Ovary (tissue), 10 donors: ENCODE measurements at places on chromosomes 4 and X. TPM values are rescaled to one million over a fixed set of nuclear protein-coding genes. Genes with fewer than 3 reads are reported as not detected.

GRCh38 chr4:76960014-76960413, 10.5 kb downstream of the SEPTIN11 start:
- peaks cover 1% of the 10 kb centered on the region for H3K4me1 ChIP-seq
- no peak overlapping the region for H3K27ac ChIP-seq
- no peak for DNase-seq
- no peaks in the 10 kb centered on the region for H3K27me3 ChIP-seq
- H3K4me3 ChIP-seq = no peak overlapping the region

DNA sequence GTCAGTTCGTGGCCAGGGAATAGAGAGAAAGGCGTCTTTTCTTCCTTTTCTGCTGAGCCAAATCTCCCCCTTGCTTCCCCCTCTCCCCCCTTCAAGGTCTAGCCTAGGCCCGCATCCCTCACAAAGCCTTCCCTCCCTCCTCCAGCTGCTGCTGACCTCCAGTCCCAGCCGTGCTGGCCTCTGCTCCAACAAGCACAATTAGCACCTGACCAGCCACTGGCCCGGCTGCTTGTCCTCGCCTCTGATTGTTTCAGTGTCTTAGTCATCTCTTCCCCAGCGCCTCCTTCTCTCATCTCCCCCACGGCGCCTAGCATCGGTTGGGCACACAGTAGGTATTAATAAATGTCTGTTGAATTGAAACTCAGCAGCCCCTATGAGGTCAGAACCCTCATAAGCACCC, 4.2 kb downstream of the ELF4 start:
- H3K27ac ChIP-seq = peak overlapping the region; percentile 49
- no peaks in the 10 kb centered on the region for H3K36me3 ChIP-seq
- H3K27me3 ChIP-seq = no peaks in the 10 kb centered on the region
- H3K4me1 ChIP-seq = peaks cover 5% of the 10 kb centered on the region

DNA sequence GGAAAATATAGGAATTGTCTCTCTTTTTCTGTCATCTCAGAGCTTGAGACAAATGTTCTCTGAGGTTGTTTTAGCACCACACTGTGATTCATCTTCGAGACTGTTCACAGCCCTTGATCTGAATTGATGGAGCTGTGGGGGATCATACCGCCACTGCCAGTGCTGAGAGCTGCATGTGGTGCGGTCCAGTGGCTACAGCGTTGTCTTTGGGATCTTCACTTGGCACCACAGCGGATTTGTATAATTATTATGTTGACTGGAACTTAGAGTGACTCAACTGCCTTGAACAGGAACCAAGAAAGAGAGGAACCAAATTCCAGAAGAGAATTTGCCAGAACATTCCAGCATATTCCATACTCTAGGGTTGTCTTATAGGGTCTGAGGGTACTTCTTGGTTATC, 29.1 kb downstream of the TBL1X start:
- no peaks in the 10 kb centered on the region for H3K36me3 ChIP-seq
- H3K4me3 ChIP-seq = no peak overlapping the region
- H3K27me3 ChIP-seq = no peaks in the 10 kb centered on the region
- H3K27ac ChIP-seq = no peak overlapping the region
- H3K4me1 ChIP-seq = peaks cover 1% of the 10 kb centered on the region

GRCh38 chr4:123469245-123469644, 72.7 kb downstream of the SPRY1 start:
- H3K27me3 ChIP-seq = no peaks in the 10 kb centered on the region
- H3K27ac ChIP-seq = no peak overlapping the region
- no peak for DNase-seq
- H3K4me1 ChIP-seq = no peaks in the 10 kb centered on the region
- no peaks in the 10 kb centered on the region for H3K36me3 ChIP-seq

DNA sequence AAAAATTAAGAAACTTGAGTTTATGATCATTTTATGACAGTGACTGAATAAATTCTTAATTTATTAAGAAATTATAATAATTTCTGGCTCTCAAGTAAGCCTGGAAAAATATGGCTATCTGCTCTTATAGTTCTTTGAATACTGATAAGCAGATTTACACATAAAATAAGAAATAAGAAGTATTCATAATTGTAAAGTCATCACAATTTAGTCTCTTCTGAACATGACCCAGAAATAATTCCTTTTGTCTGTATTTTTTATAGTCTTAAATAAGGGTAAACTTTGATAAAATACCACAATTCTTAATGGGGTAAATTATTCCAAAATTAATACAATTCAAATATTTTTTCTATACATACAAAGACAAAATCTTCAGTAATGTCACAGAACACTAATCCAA, 72.7 kb downstream of the ANKRD17 start:
- H3K4me1 ChIP-seq = no peaks in the 10 kb centered on the region
- H3K36me3 ChIP-seq = no peaks in the 10 kb centered on the region
- no peak overlapping the region for H3K4me3 ChIP-seq
- DNase-seq = no peak

DNA sequence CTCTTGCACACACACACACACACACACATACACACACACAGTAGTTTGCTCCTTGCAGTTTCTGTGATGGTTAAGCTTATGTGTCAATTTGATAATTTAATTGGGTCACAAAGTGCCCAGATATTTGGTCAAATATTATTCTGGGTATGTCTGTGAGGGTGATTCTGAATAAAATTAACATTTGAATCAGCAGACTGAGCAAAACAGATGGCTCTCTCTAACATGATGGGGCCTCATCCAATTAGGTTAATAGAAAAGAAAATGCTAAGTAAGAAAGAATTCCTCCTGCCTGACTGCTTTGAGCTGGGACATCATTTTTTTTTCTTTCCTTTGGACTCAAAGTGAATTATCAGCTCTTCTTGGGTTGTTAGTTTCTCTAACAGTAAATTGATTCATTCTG, 191.2 kb upstream of the INTU start:
- no peaks in the 10 kb centered on the region for H3K27me3 ChIP-seq
- DNase-seq = no peak
- H3K36me3 ChIP-seq = no peaks in the 10 kb centered on the region

GRCh38 chr4:27836523-27836922, 975.9 kb downstream of the STIM2 start:
- no peak overlapping the region for H3K4me3 ChIP-seq
- H3K27me3 ChIP-seq = no peaks in the 10 kb centered on the region
- no peak for DNase-seq
- no peaks in the 10 kb centered on the region for H3K4me1 ChIP-seq

DNA sequence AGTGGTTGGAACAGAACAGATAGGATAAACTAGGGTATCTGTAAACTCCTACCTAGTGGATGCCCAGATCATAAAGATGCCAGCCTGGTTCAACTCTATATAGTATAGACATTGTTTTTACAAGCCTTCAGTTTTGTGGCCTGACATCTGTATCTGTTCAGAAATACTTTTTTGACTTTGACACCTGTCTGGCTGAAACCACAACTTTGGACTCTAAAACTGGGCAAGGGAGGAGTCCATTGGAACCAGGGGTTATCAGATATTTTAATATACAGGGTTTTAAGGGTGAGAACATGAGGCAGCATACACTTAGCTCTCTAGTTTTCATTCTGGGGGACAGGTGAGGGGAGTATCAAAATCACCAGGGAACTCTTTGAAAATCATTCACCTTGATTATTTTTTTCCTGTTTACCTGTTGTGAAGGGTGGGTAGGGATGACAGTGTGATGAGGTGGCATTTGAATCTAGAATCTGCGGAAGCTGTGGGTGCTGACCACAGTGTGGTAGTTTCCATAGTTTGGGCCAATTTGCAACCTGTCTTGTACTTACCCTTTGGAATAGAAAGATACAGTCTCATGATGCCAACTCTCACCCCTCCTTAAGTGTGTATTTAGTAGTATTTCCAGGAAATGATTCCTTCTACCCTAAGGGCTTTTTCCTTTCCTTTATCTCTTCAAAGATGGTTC, 20.6 kb downstream of the GAB1 start:
- H3K36me3 ChIP-seq = no peaks in the 10 kb centered on the region
- peaks cover 25% of the 10 kb centered on the region for H3K4me1 ChIP-seq
- no peak for DNase-seq
- H3K4me3 ChIP-seq = no peak overlapping the region

- no peaks in the 10 kb centered on the region for H3K36me3 ChIP-seq
- no peak overlapping the region for H3K27ac ChIP-seq
- H3K27me3 ChIP-seq = no peaks in the 10 kb centered on the region
- no peak for DNase-seq
These were observed 390.6 kb upstream of the ATOH1 start for GRCh38 chr4:93437991-93438390.

DNA sequence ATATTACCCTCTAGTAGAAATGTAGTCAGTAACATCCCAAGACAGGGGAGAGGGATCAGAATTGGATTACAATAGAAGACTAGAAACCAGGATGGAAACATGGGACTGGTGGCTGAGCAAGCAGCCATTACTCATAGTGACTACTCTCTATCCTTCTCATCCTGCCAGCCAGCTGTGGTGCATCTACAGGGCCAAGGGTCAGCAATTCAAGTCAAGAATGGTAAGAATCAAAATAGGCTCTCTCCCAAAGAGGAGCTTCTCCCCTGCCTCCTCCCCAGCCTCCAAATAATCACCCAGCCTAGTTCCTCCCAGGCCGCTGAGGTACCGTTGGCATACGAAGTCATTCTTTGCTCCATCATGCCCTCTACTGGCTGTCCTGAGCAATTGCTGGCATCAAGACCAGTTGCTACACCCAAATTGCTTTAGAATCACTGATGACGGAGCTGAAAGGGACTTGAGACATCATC, 19.4 kb downstream of the AWAT2 start:
- DNase-seq = no peak
- H3K36me3 ChIP-seq = no peaks in the 10 kb centered on the region
- no peaks in the 10 kb centered on the region for H3K27me3 ChIP-seq
- H3K4me1 ChIP-seq = no peaks in the 10 kb centered on the region
- no peak overlapping the region for H3K4me3 ChIP-seq

GRCh38 chrX:24149351-24150050, at the start of gene ZFX:
ZFX (plus strand) TSS chrX:24149729; CDS start chrX:24172743, 23,014 bp downstream.
- H3K4me3 ChIP-seq = peak within 1 kb of the TSS; percentile 73
- H3K27ac ChIP-seq = peak within 1 kb of the TSS; percentile 100
- DNase-seq = peak; percentile 76
- peaks cover 14% of the 10 kb centered on the region for H3K4me1 ChIP-seq
- no peaks in the 10 kb centered on the region for H3K36me3 ChIP-seq
- H3K27me3 ChIP-seq = no peaks in the 10 kb centered on the region

- H3K4me3 ChIP-seq = no peak overlapping the region
- no peaks in the 10 kb centered on the region for H3K27me3 ChIP-seq
- H3K36me3 ChIP-seq = no peaks in the 10 kb centered on the region
- no peak overlapping the region for H3K27ac ChIP-seq
- H3K4me1 ChIP-seq = no peaks in the 10 kb centered on the region
These were observed 2085.4 kb downstream of the ARAP2 start for GRCh38 chr4:34158878-34159277.

- H3K4me1 ChIP-seq = no peaks in the 10 kb centered on the region
- H3K36me3 ChIP-seq = no peaks in the 10 kb centered on the region
- H3K4me3 ChIP-seq = no peak overlapping the region
- no peak for DNase-seq
These were observed 523.1 kb downstream of the MID1IP1 start for GRCh38 chrX:39324233-39324930.

DNA sequence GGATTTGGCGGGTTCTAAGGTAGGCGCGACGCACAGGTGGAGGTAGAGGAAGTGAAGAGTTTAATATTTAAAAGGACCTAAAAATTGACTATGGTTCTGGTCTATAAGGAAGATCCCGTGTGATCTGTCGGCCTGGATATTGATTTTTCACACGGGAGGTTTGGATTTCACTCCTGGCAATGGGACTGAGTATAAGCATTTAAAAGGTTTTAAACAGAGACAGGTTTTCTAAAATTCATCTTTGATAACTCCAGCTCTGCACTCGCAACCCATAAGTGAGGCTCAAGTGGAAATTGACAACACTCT, 394 bp upstream of the UXT start:
- no peaks in the 10 kb centered on the region for H3K36me3 ChIP-seq
- H3K27me3 ChIP-seq = no peaks in the 10 kb centered on the region
- peak overlapping the region; percentile 60 for H3K4me3 ChIP-seq
- DNase-seq = no peak
- peaks cover 2% of the 10 kb centered on the region for H3K4me1 ChIP-seq

- no peaks in the 10 kb centered on the region for H3K4me1 ChIP-seq
- no peaks in the 10 kb centered on the region for H3K36me3 ChIP-seq
- no peak for DNase-seq
- H3K27me3 ChIP-seq = no peaks in the 10 kb centered on the region
These were observed 93.6 kb upstream of the PTPN13 start for GRCh38 chr4:86500527-86500926.

- DNase-seq = no peak
- H3K4me3 ChIP-seq = no peak overlapping the region
- no peaks in the 10 kb centered on the region for H3K27me3 ChIP-seq
- no peaks in the 10 kb centered on the region for H3K36me3 ChIP-seq
- H3K4me1 ChIP-seq = no peaks in the 10 kb centered on the region
These were observed 63.2 kb downstream of the ANAPC10 start for GRCh38 chr4:145034727-145035211.

GRCh38 chrX:114615765-114616164, 31.9 kb downstream of the HTR2C start:
- H3K36me3 ChIP-seq = no peaks in the 10 kb centered on the region
- H3K27me3 ChIP-seq = no peaks in the 10 kb centered on the region
- no peak overlapping the region for H3K27ac ChIP-seq
- DNase-seq = no peak
- no peaks in the 10 kb centered on the region for H3K4me1 ChIP-seq

GRCh38 chr4:65311120-65311519, 359.2 kb downstream of the EPHA5 start:
- H3K4me1 ChIP-seq = no peaks in the 10 kb centered on the region
- no peak overlapping the region for H3K4me3 ChIP-seq
- H3K27me3 ChIP-seq = no peaks in the 10 kb centered on the region
- no peaks in the 10 kb centered on the region for H3K36me3 ChIP-seq
- no peak overlapping the region for H3K27ac ChIP-seq

- no peak for DNase-seq
- peaks cover 1% of the 10 kb centered on the region for H3K4me1 ChIP-seq
- no peak overlapping the region for H3K27ac ChIP-seq
- H3K36me3 ChIP-seq = no peaks in the 10 kb centered on the region
These were observed 208.4 kb downstream of the NWD2 start for GRCh38 chr4:37452952-37453280.

DNA sequence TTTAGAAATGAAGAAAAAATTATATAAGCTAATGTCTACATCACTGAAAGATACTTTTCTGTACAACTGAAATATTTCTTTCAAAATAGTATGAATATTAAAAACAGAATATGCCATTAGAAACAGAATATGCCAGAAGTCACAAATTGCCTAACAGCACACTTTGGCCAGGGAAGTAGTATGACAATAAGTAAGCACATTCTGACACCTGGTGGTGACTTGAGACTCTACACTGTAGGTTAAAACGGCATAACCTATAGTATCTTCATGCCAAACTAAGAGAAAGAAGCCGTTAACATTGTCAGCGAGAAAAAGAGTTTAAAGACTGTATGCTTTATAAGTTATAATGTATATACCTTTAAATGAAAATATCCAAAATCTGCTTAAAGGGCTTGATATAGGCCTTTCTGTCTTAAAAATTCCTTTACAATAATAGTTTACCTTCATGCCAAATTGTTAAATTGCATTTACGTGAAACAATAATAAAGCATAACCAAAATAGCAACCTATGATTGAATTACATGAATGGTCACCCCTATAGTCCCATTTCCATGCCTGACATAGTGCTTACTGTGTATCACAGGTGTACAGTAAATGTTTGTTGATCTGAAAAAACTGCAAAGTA, 32.8 kb downstream of the FAM13A start:
- H3K36me3 ChIP-seq = no peaks in the 10 kb centered on the region
- peak; percentile 75 for DNase-seq
- H3K27ac ChIP-seq = no peak overlapping the region
- no peak overlapping the region for H3K4me3 ChIP-seq

NAP1L3 gene
- 16.3 TPM for total RNA-seq

GPR34 gene
- total RNA-seq = 5.5 TPM

RTL3 gene
- not detected for total RNA-seq

VSIG1 gene
- total RNA-seq = not detected

HSFX2 gene
- total RNA-seq = not detected

TIGD2 gene
- 1.5 TPM for total RNA-seq

FATE1 gene
- not detected for total RNA-seq

FGFR3 gene
- 0.57 TPM for total RNA-seq

CCDC160 gene
- total RNA-seq = 1.2 TPM

SLC6A14 gene
- not detected for total RNA-seq

RHOXF1 gene
- 1.2 TPM for total RNA-seq
